Stimulated activated CD8-positive, alpha-beta memory T cell treated with anti-CD3 and anti-CD28 coated beads, Interleukin-4, amount 100 ng/mL, for 1 hour (primary cell): ENCODE measurements at places on chromosomes 4 and X.
A peak's percentile ranks its signal among the peaks of the same experiment; 100 is the strongest.

DNA sequence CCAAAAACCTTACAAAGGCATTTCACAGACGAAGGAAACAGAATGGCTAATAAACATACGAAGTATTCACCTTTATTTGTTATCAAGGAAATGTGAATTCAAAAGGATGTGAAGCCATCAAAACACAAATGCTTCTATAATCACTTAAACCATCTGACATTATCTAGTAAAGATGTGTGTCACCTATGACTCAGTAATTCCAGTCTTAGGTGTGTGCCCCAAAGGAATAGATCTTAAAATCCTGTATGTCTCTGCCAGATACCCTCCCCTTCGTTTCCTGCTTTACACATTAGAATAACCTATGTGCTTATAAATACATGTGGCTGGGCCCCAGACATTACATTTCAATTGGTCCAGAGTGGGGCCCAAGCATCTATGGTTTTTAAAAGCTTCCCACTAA lies 41.8 kb upstream of the CEP135 start:
- DNase-seq, result no peak

- DNase-seq, result no peak
These were observed 72.6 kb upstream of the SPRY1 start for GRCh38 chr4:123323998-123324397.

GRCh38 chr4:180028682-180029081 lies 2214.5 kb upstream of the TENM3 start:
- DNase-seq, result no peak

DNA sequence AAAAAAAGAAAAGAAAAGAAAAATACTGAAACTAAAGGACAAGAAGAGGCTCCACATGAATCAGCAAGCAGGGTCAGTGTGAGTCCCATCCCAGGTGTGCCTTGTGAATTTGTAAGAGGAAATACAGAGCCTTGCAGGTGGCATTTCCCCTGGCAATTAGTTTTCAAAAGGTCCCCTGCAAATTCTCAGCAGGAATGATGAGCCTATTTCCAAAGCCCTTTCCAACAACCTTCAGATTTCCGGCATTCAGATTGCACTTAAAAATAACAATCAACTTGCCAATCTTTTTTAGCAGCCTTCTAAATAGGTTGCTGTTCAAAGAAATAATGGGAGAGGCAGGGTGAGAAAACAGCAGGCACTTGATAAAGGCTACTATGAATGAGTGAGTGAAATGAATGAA lies 66.4 kb upstream of the OR13H1 start:
- no peak for DNase-seq

GRCh38 chr4:101667348-101667747 lies 123.2 kb upstream of the BANK1 start:
- DNase-seq, result no peak

DNA sequence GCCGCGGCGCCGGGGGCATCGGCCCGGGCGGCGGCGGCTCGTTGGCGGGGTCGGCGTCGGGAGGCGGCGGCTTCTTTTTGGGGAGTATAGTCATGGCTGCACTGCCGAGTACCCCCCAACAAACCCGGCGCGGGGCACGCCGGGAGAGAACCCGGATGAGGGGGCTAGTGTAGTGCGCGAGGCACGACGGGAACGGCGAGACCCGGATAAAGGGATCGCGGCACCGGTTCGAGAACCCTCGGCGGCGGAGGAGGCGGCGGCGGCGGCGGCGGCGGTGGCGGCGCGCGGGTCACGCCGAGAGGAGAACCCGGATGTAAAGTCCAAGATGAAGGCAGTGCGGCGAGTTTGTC lies at the start of gene OTUD5:
Gene OTUD5 (minus strand): TSS at position 131 of the 350 bp plus-strand sequence. CDS start 37 bp downstream, at position 94.
- DNase-seq, result peak; percentile 61

DNA sequence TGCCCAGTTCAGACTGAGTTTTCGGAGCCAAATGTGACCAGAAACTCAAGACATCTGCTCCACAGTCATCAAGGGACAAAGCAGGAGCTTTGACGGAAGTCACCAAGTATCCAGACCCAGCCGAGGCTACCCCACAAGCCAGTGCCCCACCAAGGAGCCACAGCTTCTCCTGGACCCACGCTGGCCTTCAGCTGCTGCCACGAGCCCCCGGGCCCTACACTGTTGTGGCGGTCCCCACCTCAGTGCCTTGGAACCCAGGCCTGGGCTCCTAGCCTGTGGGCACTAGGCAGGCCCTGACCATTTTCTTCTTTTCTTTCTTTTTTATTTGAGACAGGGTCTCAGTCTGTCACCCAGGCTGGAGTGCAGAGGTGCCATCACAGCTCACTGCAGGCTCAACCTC lies 82.1 kb upstream of the NKX1-1 start:
- DNase-seq, result no peak

- no peak for DNase-seq
These were observed 4.2 kb downstream of the MYOZ2 start for GRCh38 chr4:119139822-119140252.

- DNase-seq, result no peak
These were observed 67.5 kb downstream of the CAMK2D start for GRCh38 chr4:113694008-113694407.

- no peak for DNase-seq
These were observed 94.3 kb upstream of the LEF1 start for GRCh38 chr4:108263057-108263456.

DNA sequence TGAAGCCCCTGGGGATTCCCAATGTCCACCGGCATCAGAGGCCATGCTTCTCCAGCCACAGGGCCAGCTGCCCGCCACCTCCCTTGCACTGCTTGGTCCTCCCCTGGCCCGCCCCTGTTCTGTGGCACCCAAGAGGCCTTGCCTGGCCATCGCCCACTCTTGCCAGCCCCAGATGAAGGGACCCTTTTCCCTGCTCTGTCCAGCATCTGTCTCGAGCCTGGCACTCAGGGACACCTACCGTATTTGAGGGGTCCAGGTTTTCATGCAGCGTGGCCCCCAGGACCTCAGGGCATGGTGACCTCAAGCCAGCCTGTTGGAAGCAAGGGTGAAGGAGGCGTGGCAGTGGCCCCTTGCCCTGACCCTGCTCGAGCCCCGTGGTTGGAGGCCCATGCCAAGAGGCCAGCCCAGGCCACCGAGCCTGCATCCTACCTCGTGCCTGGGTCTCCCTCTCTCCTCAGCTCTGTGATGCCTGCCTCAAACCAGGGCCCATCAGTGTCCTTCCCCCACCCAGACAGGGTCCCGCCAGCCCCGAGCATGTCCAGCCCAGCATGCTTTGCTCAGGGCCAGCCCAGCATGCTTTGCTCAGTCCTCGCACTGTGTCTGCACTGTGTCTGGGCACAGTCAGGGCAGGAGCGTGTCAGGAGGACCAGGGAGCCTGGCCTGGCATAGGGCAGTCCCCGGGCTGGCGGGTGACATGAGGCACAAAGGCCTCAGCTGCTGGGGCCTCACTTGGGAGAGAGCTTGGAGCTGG lies 14.3 kb upstream of the FGFR3 start:
- no peak for DNase-seq

DNA sequence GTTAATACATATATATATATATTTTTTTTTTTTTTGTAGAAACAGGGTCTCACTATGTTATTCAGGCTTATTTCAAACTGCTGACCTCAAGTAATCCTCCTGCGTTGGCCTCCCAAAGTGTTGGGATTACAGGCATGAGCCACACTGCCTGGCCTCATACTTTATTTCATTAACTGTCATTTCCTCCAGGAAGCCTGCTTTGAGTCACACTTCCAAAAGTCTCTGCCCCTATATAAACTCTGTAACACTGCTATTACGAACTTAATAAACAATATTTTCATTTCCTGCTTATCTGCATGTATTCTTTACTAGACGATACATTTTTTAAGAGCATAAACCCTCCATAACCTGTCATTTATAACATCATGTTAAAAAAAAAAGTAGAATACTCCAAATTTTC lies 167.2 kb downstream of the WDFY3 start:
- DNase-seq, result no peak

GRCh38 chr4:146511381-146511780 lies 10.4 kb downstream of the SLC10A7 start:
- no peak for DNase-seq

GRCh38 chr4:23305026-23305425 lies 584.8 kb downstream of the PPARGC1A start:
- no peak for DNase-seq

- DNase-seq, result no peak
These were observed 67.4 kb downstream of the DMP1 start for GRCh38 chr4:87717276-87718031.

DNA sequence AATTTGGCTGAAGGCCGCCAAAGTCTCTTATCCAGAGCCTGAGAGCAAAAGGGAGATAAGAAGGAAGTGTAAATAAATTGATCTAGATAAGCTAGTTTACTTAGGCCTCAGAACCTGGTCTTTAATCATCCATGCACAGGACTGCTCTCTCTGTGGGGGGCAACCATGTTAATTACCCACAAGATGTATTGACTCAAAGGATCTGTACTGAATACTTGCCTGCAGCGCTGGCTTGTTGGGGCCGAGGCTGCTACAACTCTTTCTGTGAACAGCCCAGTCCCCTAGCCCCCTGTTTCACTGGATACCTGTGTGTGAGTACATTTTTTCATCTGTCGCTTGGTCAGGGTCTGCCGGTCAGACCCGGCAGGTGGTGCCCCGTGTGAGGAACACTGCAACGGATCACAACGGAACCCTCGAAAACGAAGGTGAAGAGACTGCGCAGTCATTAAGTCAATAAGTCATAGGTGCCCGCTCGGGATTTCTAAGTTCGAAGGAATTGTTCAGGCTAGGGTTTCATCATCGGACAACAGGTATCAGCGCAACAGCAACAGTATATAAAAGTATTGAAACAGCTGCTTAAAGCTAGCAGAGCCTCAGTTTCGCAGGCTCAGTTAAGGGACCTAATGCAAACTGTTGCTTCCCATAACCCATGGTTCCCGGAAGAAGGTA lies 8.3 kb downstream of the MAGEA11 start:
- DNase-seq, result no peak

GRCh38 chr4:144189121-144189520 lies 48.6 kb upstream of the GYPA start:
- no peak for DNase-seq

DNA sequence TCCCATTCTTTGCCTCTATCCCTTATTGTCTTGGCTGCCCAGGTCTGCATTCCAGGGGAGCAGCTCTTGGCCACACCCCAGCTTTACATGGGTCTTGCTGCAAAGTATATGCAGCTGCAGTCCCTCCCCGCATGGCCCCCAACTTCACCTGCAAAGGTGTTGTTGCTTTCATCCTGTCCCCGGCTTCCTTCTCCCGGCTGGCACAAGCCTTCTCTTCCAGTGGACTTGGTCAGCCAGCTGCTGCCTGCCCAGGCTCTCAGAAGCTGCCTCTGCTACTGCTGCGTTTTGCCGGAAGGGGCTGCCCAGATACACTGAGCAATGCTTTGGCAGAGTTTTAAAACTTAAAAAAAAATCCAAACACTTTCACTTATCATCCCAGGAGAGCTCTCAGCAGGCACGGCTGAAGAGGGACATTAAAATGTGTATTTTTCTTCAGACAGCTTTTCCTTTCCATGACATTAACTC lies 121.2 kb upstream of the PDLIM3 start:
- DNase-seq, result no peak

DNA sequence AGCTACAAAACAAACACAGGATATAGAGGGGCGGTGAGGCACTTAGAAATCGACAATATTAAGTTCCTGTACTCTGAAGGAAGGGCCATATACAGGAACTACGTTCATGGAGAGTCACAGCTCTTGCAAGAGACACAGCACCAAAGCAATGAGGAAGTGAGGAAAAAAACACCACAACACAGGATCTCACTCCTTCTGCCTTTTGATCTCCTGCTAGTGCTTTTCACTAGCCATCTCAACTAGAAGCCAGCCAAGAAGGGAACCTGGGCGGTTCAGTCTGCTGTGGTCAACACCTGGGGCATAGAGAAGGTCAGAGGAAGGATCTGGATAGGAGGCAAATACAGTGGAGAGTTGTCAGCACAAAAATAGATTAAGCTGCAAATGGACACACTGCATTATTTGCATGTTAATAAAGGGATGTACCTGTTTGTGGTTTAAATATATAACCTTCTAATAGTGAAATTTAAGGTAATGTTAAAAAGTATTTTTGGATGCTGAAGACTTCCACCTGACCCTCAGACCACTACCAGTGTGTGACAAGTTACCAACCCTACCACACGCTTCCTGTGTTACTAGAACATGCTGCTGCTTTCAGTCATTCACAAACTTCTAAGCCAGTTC lies 104.6 kb downstream of the DTHD1 start:
- DNase-seq, result peak; percentile 5

DNA sequence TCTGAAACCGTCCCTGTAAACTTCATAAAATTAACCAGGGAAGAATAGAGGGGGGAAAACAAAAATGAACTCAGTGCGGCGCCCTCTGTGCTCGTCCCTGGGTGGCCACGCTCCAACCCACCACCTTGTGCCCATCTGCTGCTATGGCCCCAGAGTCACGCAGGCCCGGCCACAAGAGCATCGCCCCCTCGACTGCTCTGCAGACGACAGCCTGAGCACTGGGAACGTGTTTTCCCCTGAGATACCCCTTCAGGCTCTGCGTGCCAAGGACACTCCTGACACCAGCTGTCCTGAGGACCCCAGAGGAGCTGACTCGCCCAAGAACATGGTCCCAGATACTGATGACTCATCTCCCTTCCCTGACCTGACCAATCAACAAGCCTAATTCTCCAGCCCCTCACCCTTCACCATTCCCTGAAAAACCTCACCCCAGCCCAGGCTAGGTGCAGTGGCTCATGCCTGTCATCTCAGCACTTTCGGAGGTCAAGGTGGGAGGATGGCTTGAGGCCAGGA lies 64.1 kb upstream of the GPR78 start:
- no peak for DNase-seq

DNA sequence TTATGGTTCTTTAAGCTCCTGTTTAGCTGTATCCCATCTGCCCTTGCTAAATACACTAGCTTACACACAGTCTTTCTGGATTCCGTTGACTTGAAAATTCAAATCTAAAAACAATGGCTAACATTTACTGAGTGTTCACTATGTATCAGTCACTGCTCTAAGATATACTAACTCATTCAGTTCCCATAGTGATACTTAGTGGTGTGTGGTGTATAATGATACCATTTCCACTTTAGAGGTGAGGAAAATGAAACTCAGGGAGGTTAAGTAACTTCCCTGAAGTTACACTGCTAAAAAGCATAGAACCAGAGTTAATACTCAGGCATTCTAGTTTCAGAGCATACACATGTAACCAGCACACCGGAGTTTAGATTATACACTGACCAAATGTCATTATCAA lies 762.0 kb downstream of the GRID2 start:
- no peak for DNase-seq

DNA sequence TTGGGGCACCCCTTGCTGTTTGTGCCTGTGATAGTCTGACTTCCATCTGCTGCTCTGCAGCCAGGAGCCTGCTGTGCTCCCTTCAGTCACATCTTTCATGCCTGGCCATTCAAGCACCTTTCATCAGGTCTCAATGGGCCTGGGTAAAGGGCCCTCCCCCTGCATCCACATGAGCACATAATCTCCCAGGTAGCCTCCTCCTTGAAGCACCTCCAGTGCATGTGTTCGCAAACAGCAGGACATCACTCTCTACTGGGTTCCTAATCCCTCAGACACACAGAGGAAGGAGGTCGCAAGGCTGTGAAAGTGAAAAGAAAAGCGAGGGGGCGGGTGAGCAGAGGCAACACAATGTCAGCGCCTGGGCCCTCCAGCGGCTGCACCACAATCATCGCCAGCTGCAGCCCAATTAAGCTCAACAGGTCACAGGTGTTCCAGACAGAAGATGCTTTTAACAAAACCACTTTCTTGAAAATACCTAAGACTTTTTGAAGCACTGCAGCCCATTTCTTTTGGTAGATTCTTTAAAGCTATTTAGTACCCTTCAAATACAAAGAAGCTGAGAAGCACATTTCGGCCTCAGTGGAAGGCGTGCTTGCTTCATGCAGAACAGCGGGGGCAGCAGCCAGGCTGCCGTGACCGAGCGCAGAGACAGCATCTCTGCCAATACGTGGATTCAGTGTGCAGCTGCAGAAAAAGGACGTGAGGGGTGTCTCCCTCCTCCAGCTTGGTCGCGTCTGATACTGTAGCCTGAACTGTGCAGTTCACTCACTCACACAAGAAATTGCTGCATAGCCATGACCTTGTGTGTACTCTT lies 92.2 kb upstream of the SPRY1 start:
- no peak for DNase-seq
